ENCODE measurements at places on chromosomes 1 and 21.

GRCh38 chr1:236945002-236945401 lies 59.2 kb downstream of the MT1HL1 start:
- DNase-seq = no peak

DNA sequence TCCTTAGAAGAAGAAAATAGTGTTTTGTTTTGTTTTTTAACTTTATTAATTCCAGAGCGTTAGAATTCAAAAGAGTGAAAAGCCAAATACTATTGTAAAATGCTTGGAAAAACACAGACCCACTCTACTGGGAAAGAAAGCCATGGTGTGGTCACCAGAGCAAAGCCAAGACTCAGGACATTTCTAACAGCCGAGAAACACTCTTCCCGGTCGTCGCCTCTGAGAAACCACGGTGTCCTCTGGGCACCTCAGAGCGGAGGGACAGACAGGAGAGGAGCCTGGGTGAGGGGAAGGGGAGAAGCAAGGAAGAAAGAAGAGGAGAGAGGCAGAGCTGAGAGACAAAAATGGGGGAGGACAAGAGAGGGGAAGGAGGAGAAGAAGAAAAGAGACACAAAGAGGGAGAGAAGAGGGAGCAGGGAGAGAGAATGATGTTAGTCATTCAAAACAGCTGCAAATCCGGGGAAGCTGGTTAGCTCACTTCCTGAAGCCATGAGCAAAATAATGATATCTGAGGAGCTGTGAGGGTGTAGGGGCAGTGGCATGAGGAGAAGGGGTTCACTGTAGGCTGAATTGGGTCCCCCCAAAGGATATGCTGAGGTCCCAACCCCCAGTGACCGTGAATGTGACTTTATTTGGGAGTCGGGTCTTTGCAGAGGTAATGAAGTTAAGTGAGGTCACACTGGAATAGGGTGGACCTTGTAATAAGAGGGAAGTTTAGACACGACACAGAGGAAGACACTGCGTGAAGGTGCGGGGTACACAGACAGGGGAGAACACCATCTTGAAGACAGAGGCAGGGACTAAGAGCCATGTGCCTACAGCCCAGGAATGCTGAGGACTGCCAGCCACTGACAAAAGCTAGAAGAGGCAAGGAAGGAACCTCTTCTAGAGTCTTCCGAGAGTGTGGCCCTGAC lies 58.2 kb upstream of the DMRTB1 start:
- no peak for DNase-seq

DNA sequence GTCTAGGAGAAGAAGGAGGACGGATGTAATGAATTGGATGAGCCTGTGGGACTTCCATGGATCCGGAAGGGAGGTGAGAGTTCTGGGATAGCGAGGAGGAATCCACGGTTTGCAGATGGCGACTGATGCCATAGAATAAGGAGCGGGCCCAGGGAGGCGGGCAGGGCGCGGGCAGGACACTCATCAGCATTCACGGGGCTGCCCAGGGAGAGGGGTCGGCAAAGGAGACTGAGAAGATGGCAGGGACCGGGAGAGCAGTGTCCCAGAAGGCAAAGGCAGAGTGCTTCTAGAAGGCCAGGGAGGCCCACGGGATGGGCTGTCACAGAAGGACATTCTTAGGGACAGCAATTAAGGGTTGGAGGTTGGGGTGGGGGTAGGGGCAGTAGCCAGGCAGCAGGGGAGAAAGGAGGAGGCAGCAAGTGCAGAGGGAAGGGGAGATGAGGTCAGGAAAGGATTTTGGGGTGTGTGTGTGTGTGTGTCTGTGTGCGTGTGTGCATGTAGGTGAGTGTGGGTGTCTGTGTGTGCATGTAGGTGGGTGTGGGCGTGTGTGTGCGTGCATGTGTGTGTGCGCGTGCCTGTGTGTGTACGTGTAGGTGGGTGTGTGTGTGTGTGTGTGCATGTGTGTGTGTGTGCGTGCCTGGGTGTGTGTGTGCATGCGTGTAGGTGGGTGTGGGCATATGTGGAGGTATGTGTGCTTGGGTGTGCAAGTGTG lies 1.1 kb upstream of the COL8A2 start:
- DNase-seq = no peak

- no peak for DNase-seq
Measured at GRCh38 chr1:10530281-10530740, 55.6 kb downstream of the PEX14 start.

DNA sequence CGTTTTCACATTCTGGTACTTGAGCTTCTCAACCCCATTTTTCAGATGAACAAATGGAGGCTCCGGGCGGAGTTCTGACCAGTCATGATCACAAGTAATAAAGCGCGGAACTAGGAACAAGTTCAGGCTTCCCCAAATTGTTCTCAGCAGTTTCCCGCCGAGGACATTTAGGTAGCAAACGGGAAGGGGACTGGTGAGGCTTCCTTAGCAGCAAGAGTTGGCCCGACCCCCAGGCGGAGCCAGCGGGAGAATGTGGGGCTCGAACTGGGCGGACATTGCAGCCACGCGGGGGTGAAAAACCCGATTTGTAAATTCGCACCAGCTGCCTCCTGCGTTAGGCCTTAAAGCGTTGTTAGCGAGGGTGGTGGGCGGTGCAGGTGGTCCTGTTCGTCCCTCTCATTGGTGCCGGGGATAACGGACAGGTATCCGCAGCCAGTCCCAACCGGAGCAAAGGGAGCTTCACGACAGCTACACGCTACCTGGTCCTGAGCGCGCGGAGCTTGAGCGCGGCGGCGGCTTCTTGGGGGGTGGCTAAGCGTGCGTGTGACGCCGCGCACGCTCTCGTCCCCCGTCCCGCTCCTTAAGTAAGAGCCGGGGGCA lies 15.3 kb downstream of the SEMA6C start:
- no peak for DNase-seq

GRCh38 chr1:28646040-28646439 lies 2.4 kb upstream of the RNU11 start:
- DNase-seq = no peak

DNA sequence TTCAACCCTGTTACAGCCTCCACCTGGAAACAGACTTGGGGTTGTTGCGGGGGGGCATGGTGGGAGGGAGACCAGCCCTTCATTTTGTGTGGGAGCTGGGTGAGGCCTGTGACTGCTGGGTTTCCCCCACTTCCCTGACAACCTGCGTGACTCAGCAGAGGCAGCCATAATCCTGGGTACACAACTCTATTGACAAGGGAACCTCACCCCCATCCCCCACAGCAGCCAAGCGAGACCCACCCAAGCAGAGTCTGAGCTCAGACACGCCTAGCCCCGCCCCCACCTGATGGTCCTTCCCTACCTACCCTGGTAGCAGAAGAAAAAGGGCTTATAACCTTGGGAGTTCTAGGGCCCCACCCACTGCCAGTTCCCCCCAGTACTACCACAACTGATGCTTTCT lies 8.0 kb upstream of the CCDC190 start:
- no peak for DNase-seq

DNA sequence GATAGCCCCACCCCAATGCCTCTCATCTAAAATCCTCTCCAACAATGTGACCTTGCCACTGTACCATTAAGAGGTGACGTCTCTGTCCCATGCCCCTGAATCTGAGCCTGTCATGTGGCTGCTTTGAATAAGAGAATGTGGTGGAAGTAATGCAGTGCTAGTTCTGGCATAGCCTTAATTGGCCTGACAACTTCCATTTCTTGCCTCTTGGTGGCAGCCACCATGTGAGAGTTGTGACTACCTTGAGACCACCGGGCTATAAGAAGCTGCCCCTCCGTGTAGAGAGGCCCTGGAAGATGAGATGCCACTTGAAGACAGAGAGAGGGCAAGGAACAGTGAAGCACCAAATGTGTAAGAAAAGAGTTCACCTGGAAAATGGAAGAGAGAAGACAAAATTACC lies 95.4 kb downstream of the POFUT2 start:
- DNase-seq = no peak

DNA sequence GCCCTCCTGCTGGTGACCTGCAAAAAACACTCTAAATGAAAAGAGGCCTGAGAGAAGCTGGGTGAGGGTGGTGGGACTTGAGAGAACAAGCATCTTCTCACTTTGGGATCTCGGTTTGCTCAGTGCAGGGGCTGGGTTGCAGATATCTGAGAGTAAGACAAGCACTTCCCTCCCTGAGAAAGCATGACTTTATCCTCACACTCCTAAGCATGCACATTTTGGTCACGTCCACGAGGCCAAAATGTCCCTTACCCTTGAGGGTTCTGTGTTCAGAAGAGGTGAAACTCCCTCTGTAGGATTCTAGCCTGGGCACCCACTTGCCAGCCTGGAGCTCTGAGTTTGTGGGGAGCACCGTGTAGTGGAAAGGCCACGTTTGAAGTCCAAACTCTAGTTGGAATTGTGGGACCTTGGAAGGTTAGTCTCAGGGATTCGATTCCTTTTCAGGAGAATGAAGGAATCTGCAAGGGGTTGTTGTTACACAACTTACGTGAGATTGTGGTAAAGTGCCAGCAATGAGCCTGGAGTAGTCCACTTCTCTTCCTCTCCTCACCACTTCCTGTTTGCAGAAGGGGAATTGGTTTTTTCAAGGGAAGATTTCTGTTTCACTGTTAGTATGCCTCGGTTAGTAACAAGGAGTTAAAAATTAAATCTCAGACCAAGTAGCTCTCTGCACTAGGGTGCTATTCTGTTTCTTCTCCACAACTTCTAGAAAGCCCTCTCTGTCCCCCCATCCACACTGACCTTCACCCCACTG lies 3.0 kb downstream of the FCAMR start:
- no peak for DNase-seq

- no peak for DNase-seq
Measured at GRCh38 chr1:72848997-72849396, 566.7 kb upstream of the NEGR1 start.

DNA sequence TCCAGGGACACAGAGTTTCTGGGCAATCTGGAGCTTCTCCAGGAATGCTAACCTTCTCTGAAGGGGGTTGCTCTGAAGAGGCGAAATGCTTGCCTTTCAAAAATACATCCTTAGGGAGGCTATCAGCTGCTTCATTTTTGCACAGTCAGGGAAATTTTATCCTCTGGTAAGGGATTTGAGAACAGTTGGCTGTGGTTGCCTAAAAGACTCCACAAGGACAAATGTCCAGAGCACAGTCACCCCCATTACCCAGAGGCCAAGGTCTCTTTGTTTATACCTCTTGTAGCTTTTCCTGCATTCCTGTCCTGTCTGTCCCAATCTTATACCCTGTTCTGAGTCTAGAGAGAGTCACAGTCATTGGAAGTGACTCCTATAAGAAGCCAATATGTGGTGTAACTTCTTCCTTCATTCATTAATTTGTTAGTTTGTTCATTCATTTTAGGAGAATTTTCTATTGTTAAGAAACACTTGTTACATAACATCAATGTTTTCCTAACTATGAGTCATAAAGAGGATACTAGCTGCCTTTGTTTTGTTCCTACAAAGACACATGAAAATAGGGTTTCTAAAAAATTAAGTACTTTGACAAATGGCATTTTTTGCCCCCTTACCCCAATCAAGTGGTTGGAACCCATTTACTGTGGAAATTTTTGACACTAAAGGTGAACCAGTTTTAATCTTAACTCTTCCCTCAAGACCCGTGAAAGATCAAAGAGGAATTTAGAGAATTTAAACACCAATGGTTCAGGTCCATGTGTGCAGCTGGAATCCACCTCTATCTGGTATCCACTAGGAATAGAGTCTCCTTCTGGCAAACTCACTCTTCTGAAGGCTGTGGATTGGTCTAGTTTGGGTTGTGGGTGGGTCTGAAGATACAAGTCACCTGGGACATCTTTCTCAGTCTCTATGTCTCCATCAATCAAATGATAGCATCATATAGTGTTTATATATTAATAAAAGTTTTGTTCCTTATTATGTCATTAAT lies 47.1 kb downstream of the GPR88 start:
- no peak for DNase-seq

GRCh38 chr1:158400871-158401270 lies 1.6 kb upstream of the OR10T2 start:
- no peak for DNase-seq

DNA sequence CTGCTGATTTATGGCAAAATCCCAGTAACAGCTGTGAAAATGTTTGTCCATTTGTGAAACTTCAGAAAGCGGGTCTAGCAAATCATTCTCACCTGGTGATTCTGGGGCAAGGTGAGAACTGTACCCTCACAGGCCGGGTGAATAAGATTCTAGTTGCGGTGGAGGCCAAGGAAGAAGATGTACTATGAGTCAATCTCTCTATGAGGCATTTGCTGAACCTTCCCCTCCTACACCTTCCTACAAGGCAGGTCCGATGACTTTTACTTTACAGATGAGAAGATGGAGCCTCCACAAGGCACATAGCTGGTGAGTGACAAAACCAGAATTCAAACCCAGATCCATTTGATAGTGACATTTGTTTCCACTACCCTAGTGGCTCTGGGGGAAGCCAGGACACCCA lies 72.7 kb downstream of the BACH1 start:
- no peak for DNase-seq

GRCh38 chr1:38000529-38001455 lies 4.5 kb downstream of the FHL3 start:
- no peak for DNase-seq

- no peak for DNase-seq
Measured at GRCh38 chr1:208990456-208990855, 593.1 kb upstream of the CAMK1G start.

- DNase-seq = no peak
Measured at GRCh38 chr1:61463220-61463619, 261.7 kb downstream of the TM2D1 start.

DNA sequence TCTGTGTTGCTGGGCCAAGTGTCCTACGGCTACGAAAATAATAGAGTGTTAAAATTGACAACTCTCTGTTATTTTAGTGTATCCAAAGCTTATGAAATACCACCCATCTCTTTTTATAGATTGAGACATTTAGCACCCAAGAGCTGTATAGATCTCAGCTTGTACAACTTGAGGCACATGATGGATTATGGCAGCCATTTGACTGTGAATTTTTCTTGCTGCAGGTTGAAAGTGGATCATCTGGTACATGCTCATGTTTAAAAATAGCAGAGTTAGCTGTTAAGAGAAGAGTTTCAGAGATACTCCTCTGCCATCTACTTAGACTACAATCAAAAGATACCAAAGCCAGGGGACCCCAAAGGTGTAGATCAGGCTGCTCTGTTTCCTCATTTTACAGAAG lies 49.3 kb upstream of the FAM3B start:
- no peak for DNase-seq

- DNase-seq = no peak
Measured at GRCh38 chr1:100708476-100709062, 11.0 kb upstream of the VCAM1 start.

- DNase-seq = no peak
Measured at GRCh38 chr1:233597489-233597901, 16.4 kb upstream of the KCNK1 start.

GRCh38 chr1:4601941-4602340 lies 52.5 kb upstream of the AJAP1 start:
- no peak for DNase-seq

GRCh38 chr1:83095570-83095969 lies 903.4 kb downstream of the TTLL7 start:
- DNase-seq = no peak

Data from NCI-H460 (cell line).